ENCODE measurements at places on chromosomes 5 and 9. TPM values are rescaled to one million over a fixed set of nuclear protein-coding genes. Genes with fewer than 3 reads are reported as not detected.

The SLC34A1 gene
- not detected for total RNA-seq

The CXCL14 gene
- 31.0 TPM for total RNA-seq

The LCN1 gene
- total RNA-seq = not detected

The SOX30 gene
- total RNA-seq = not detected

The NEUROG1 gene
- not detected for total RNA-seq

The PAM gene
- 181 TPM for total RNA-seq

The HTR1A gene
- not detected for total RNA-seq

The PCDHGB6 gene
- 5.9 TPM for total RNA-seq

The CEL gene
- 0.27 TPM for total RNA-seq

The SOHLH1 gene
- total RNA-seq = not detected

- H3K27me3 ChIP-seq = no peaks in the 10 kb centered on the region
- no peak overlapping the region for H3K27ac ChIP-seq
- H3K36me3 ChIP-seq = no peaks in the 10 kb centered on the region
- no peak overlapping the region for H3K4me3 ChIP-seq
- DNase-seq = no peak
- H3K4me1 ChIP-seq = no peaks in the 10 kb centered on the region
Observed at GRCh38 chr5:81909677-81910076, 62.1 kb upstream of the ATG10 start.

DNA sequence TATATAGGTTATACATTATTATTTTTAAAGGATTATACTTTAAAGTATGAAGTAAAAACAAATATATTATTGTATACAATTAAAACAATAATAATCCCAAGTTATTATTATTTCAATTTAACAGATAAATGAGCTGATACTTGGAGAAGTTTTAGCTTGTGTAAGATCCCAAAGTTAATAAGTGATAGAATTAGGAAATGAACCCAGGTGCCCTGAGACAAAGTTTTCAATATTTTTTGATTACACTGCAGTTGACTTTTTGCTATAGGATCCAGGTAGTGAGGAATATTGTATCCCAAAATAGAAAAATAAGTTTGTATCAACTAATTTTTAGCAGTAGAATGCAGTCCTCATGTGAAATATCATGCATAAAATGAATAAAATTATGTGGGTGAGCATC, 543.2 kb upstream of the ZNF608 start:
- H3K36me3 ChIP-seq = no peaks in the 10 kb centered on the region
- H3K27ac ChIP-seq = no peak overlapping the region

GRCh38 chr9:99037769-99038483, 67.0 kb upstream of the TGFBR1 start:
- DNase-seq = no peak
- no peak overlapping the region for H3K4me3 ChIP-seq
- no peaks in the 10 kb centered on the region for H3K4me1 ChIP-seq

DNA sequence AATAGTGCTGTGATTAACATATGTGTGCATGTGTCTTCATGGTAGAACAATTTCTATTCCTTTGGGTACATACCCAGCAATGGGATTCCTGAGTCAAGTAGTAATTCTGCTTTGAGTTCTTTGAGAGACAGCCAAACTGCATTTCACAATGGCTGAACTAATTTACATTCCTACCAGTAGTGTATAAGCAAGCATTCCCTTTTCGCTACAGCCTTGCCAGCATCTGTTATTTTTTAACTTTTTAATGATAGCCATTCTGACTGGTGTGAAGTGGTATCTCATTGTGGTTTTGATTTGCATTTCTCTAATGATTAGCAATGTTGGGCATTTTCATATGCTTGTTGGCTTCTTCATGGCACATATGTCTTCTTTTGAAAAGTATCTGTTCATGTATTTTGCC, 308.5 kb downstream of the ARRDC3 start:
- H3K36me3 ChIP-seq = no peaks in the 10 kb centered on the region
- no peaks in the 10 kb centered on the region for H3K4me1 ChIP-seq
- H3K4me3 ChIP-seq = no peak overlapping the region
- no peak for DNase-seq
- no peak overlapping the region for H3K27ac ChIP-seq

- DNase-seq = no peak
- H3K27me3 ChIP-seq = no peaks in the 10 kb centered on the region
- no peaks in the 10 kb centered on the region for H3K36me3 ChIP-seq
- no peaks in the 10 kb centered on the region for H3K4me1 ChIP-seq
Observed at GRCh38 chr5:109038209-109038840, 290.6 kb downstream of the FER start.

DNA sequence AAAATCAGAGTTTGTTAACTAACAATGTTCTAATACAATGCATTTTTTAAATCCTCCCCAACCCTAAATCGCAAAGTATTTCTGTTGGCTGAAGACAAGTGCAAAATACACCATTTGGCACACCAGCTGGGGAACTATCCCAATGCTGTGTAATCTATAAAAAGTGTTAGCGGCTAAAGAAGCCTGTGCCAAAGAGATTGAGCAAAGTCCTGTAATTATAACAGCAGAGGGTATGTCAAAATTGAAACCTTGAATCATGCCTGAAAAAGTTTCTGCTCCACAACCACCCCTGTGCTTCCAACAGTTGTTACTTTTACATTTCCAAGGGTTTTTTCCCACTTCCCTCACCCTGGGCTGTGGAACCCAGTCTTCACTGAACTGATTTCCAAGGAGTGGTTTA, 83.1 kb upstream of the PLPP6 start:
- H3K27me3 ChIP-seq = no peaks in the 10 kb centered on the region
- H3K4me3 ChIP-seq = no peak overlapping the region
- no peaks in the 10 kb centered on the region for H3K4me1 ChIP-seq
- peaks cover 6% of the 10 kb centered on the region for H3K36me3 ChIP-seq
- no peak for DNase-seq

- no peak overlapping the region for H3K27ac ChIP-seq
- no peaks in the 10 kb centered on the region for H3K4me1 ChIP-seq
- no peak for DNase-seq
- H3K36me3 ChIP-seq = no peaks in the 10 kb centered on the region
- no peak overlapping the region for H3K4me3 ChIP-seq
- H3K27me3 ChIP-seq = peaks cover 33% of the 10 kb centered on the region
Observed at GRCh38 chr5:137496919-137497318, 2.2 kb downstream of the SPOCK1 start.

DNA sequence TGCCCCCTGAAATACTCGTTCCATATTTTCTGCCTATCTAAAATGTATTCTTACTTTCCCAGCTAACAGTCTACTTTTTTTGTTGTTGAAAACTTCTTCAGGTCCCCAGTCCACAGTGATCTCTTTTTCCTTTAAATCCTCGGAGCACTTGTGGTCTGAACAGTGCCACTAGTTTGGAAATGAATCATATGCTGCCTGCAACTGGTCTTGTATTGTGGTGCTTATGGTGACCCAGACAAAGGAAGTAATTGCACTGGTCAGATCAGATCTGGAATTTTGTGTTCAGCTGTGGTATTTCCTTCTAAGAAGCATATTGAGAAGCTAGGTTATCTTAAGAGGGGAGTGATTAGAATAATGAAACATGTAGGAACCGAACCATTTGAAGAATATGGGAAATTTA, 2.9 kb downstream of the UNC13B start:
- H3K4me3 ChIP-seq = no peak overlapping the region
- peaks cover 3% of the 10 kb centered on the region for H3K4me1 ChIP-seq
- no peaks in the 10 kb centered on the region for H3K36me3 ChIP-seq
- no peaks in the 10 kb centered on the region for H3K27me3 ChIP-seq
- H3K27ac ChIP-seq = no peak overlapping the region
- DNase-seq = no peak

- H3K4me3 ChIP-seq = no peak overlapping the region
- no peaks in the 10 kb centered on the region for H3K27me3 ChIP-seq
Observed at GRCh38 chr5:59588922-59589321, 304.6 kb downstream of the PDE4D start.

DNA sequence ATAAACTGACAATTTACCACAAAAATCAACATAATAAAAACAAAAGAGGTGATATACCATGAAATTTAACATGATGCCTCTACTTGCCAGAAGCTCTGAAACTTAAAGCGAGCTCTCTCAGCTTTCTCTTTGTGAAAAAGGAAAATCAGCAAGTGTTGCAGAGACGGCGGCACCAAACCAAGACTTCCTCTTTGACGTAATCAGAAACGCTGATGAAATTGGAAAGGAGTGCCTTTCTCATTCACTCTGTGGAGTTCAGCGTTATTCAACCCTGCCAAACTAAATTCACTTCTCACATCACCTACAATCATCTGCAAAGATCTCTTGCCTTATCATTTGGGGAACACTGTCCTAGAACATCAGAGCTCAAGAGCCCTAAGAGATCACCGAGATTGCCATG, 32.2 kb downstream of the ANXA6 start:
- no peaks in the 10 kb centered on the region for H3K27me3 ChIP-seq
- no peaks in the 10 kb centered on the region for H3K4me1 ChIP-seq
- peak overlapping the region; percentile 36 for H3K27ac ChIP-seq
- peaks cover 11% of the 10 kb centered on the region for H3K36me3 ChIP-seq
- DNase-seq = no peak
- H3K4me3 ChIP-seq = no peak overlapping the region

GRCh38 chr9:21316860-21317259, 11.7 kb upstream of the IFNA5 start:
- H3K27ac ChIP-seq = no peak overlapping the region
- no peak for DNase-seq
- no peak overlapping the region for H3K4me3 ChIP-seq
- no peaks in the 10 kb centered on the region for H3K36me3 ChIP-seq
- H3K27me3 ChIP-seq = peaks cover 11% of the 10 kb centered on the region

GRCh38 chr9:79432485-79432884, 139.3 kb upstream of the TLE4 start:
- H3K36me3 ChIP-seq = no peaks in the 10 kb centered on the region
- no peak for DNase-seq
- H3K27ac ChIP-seq = no peak overlapping the region

DNA sequence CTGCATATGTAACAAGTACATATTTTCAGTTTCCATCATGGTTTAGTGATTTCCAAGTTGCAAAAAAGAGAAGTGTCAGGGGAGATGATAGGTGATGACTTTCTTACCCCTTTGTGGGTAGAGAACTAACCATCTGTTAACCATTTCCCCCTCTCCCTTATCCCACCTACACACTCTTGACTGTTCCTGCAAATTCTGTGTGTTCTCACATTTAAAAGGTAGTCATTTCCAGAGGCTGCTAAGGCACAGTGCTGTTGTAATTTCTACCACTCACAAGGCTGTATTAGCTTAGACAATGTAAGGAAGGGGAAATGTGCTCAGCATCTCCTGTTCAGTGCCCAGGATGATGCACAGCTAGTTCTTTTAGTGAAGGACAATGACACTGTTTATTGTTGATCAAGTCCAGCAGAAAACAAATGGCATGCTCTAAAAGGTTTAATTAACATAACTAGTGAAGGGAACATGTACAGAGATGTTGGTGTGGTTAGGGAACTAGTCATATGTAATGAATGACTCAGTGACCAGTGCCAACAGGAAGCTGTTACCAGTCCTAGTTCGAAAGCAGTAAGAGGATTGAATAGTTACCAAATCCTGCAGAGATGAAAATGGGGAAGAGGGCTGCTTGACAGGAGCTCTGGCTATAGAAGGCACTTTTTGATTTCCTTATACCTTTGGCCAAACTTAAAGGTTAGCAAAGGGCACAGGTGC, 165.1 kb downstream of the PLK2 start:
- H3K27me3 ChIP-seq = no peaks in the 10 kb centered on the region
- H3K36me3 ChIP-seq = no peaks in the 10 kb centered on the region
- H3K4me1 ChIP-seq = no peaks in the 10 kb centered on the region

DNA sequence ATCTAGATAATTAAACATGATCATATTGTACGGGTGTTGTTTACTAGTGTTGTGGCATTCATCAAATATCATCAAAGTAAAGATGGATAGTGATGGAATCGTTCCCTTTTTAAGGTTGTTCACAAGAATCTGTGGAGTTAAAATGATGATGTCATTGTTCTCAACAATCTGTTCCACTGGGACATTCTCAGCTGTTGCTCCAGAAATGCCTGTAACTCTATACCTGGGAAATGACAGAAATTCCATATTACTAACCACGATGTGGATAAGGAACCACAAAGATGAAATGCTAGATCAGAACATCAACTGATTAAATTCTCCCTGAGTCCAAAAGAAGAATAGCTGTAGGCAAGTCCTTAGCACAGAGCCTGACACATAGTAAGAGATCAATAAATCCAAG, 38.0 kb downstream of the RIGI start:
- no peaks in the 10 kb centered on the region for H3K27me3 ChIP-seq
- H3K4me3 ChIP-seq = no peak overlapping the region
- H3K4me1 ChIP-seq = no peaks in the 10 kb centered on the region
- H3K36me3 ChIP-seq = peaks cover 68% of the 10 kb centered on the region
- no peak overlapping the region for H3K27ac ChIP-seq
- DNase-seq = no peak

DNA sequence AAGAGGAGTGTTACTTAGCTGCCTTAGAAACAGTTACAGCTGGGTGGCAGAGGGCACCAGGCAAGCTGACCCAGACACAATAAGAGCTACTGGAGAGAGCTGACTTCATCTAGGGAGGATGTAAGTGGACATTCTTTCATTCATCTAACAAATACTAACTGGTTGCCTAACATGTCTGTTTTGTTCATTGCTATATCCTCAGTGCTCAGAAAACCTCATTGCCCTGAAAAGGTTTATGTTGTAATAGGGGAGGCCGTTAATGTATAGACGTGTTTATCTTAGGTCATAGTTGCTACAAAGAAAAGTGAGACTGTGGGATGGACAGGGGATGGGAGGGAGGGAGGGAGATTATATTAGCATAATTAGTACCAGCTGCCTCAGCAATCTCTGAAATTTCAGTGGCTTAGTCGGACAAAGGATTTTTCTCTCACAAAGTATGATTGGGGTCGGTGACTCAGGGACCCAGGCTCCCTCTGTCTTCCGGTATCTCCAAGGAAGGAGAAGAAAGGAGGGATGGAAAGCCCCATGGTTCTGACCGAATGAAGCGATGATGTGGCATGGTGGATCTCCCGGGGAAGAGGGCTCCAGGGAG, 2.6 kb upstream of the SNX18 start:
- DNase-seq = no peak
- H3K4me3 ChIP-seq = no peak overlapping the region
- H3K27ac ChIP-seq = no peak overlapping the region
- no peaks in the 10 kb centered on the region for H3K27me3 ChIP-seq

DNA sequence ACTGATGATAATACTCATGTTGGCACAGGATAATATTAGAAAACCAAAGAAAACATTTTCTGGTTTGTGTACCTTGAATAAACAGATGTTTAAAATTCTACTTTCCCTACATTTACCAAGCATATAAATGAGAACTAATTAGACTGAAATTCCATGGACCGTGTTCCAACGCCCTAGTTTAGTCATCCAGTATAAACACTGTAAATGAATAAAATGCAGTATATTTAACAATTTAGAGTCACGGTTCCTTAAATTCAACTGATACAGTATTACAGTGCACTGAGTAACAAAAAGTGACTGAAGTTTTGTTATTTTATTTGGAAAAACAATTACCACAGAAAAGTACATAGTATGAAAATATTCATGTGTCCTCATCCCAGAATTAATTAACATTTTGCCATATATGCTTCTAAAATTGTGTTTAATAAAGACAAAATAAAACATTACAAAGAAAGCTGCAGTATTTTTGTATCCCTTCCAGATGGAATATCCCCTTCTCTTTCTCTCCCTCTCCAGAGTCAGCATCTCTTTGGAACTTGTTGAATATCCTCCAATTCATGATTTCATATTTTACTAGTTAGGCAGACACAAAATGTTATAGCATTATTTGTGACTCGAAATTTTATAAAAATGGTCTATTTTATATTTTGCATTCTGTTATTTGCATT, 112.5 kb downstream of the HMHB1 start:
- DNase-seq = no peak
- H3K36me3 ChIP-seq = no peaks in the 10 kb centered on the region
- H3K27ac ChIP-seq = peak overlapping the region; percentile 11
- no peaks in the 10 kb centered on the region for H3K4me1 ChIP-seq
- H3K27me3 ChIP-seq = no peaks in the 10 kb centered on the region
- H3K4me3 ChIP-seq = no peak overlapping the region

GRCh38 chr5:27944471-27944870, 906.1 kb upstream of the CDH9 start:
- no peak overlapping the region for H3K4me3 ChIP-seq
- no peak for DNase-seq
- H3K4me1 ChIP-seq = no peaks in the 10 kb centered on the region
- H3K27me3 ChIP-seq = no peaks in the 10 kb centered on the region
- no peak overlapping the region for H3K27ac ChIP-seq

All from transverse colon (tissue), 4 donors.